ENCODE measurements at places on chromosomes 7 and 10. TPM values are rescaled to one million over a fixed set of nuclear protein-coding genes. Genes with fewer than 3 reads are reported as not detected.

The SPDYE2 gene
- total RNA-seq, result not detected

GRCh38 chr7:112449902-112450806 is at the start of gene IFRD1:
TSS of gene IFRD1 (plus strand) at chr7:112450460. CDS start at chr7:112450689, 229 bp downstream.
- DNase-seq, result peak; percentile 98

The FEZF1 gene
- not detected for total RNA-seq

DNA sequence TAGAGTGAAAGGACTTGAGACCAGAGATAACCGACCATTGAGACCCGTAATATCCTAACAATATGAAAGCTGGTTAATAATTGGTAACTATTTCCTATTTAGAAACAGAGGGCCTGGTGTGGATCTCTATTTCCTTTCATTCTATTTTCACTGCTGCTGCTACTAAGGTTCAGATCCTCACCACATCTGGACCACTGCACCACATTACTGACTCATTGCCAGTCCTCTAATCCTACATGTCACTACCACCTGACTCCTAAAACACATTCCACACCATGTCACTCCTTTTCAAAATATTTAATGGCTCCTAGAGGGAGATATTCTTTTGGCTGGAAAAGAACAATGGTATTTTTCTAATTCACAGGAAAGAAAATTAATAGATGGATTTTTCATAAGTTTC is 6.4 kb downstream of the USP54 start:
- DNase-seq, result no peak

The SPDYE2B gene
- not detected for total RNA-seq
